ENCODE measurements at places on chromosomes 5 and 9.

DNA sequence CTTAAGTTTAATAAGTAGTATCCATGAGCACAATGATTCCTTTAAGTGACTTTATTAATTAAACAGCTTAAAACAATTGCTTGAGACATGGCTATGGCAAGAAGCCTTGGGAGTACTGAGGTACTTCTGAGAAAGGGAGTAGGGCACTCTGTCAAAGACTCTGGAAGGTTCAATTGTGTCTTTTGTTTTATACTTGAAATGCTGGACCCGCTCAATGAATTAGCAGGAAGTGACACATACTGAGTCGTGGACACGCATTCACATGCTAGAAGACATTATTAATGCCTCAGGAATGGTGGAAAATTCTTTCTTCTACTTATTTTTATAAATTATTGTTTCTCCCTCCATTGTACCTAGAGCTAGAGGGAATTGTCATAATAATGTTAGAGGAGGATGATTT lies 347.3 kb upstream of the ZNF608 start:
- peak; percentile 4 for DNase-seq

- no peak for DNase-seq
Measured at GRCh38 chr5:87383216-87383615, 29.5 kb downstream of the CCNH start.

GRCh38 chr9:36143245-36143641 lies 6.7 kb downstream of the GLIPR2 start:
- DNase-seq, result no peak

GRCh38 chr9:99873943-99874584 lies 32.4 kb upstream of the STX17 start:
- no peak for DNase-seq

GRCh38 chr9:110995420-110996340 lies 42.6 kb downstream of the LPAR1 start:
- DNase-seq, result peak; percentile 72

- peak; percentile 97 for DNase-seq
Measured at GRCh38 chr5:84564321-84565075, 179.8 kb upstream of the EDIL3 start.

GRCh38 chr9:91847581-91848091 lies 102.4 kb downstream of the ROR2 start:
- peak; percentile 9 for DNase-seq

DNA sequence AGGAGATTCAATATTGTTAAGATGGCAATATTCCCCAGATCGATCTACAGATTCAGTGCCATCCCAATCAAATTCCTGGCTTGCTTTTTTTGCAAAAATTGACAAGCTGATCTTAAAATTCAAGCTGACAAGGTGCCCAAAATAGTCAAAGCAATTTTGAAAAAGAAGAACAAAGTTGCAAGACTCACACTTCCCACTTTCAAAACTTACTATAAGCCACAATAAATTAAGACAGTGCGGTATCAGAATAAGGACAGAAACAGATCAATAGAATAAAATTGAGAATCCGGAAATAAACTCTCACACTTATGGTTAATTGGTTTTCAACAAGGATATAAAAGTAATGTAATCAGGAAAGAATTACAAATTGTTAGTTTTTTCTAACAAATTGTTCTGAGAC lies 97.1 kb downstream of the NRG2 start:
- DNase-seq, result peak; percentile 50

DNA sequence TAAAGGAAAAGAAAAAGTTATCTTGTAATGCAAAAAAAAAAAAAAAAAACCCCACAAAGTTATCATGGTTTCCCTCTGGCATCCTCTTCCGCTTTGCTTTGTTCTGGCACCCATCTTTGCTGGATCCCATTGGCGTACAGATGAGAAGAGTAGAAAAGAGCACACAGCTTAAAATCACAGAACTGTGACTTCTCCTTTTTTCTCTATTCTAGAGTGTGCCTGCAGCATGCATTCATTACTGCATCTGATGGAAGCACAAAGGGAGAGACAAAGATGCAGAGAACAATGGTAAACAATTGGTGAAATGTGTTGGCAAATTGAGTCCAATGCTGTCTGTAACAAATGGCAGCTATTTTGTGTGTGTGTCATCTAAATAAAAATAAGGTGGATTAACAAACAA lies 440.8 kb upstream of the PIK3R1 start:
- DNase-seq, result peak; percentile 53

GRCh38 chr9:136604823-136605525 lies 57.7 kb upstream of the EGFL7 start:
- no peak for DNase-seq

- no peak for DNase-seq
Measured at GRCh38 chr9:114107286-114108001, 8.4 kb upstream of the KIF12 start.

DNA sequence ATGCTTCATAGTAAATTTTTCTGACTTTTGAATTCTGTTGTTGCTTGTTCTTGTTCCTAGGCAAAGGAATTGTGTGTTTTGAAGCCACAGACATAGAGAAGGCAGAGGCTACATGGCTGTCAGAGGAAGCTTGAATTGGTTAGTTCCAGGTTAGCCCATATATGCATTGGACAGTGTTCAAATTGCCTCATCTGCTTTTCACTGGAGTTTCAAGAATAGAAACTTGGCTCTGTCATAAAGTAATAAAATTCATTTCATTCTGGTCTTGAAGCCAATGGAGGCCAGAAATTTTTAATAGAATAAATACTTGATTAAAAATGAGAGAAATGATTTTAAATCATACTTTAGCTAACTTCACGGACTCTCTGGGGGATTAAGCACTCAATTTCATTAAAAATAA lies 178.0 kb downstream of the YIPF5 start:
- DNase-seq, result no peak

DNA sequence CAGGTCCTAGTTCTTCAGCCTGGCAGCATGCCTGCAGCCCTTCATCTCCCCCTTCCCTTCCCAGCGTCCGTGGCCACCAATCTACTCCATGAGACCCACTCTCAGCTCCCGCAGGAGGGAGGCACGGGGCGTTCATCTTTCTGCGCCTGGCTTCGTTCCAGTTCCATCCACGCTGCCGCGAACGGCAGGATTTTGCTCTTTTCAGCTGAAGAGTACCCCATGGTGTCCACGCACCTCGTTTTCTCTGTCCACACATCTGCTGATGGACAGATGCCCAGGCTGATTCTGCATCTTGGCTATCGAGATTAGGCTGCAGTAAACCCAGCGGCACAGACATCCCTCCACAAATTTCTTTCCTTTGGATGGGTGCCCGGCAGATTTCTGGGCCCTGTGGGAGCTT lies 30.5 kb upstream of the NKD2 start:
- no peak for DNase-seq

GRCh38 chr5:128220841-128221240 lies 137.3 kb downstream of the SLC12A2 start:
- DNase-seq, result no peak

GRCh38 chr5:120464627-120465435 lies 731 bp downstream of the PRR16 start:
- DNase-seq, result peak; percentile 14

DNA sequence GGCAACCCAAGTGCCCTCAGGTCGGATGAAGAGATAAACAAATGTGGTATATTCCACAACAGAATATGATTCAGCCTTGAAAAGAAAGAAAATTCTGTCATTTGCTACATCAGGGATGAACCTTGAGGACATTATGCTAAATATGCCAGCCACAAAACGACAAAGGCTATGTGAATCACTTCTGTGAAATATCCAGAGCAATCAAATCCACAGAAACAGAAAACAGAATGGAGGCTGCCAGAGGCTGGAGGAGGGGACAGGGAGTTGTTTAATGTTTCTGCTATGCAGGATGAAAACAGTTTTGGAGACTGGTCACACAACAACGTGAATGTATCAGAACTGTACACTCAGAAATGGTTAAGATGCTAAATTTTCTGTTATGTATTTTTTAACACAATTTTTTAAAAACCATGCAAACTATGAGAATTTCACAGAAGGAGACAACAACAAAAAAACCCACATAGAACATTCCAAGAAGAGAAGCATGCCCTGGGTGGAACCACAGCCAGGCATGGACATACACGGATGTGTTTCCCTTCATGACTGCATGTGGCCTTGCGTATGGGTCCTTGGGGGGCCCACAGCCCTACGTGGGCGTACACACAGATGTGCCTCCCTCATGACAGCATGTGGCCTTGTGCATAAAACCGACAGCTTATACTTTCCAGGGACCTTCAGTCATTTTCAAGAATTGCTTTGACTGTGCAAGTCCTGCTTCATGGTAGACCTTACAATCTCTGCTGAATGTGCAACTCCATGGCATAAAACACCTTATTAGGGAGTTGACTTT lies 146.7 kb downstream of the ROR2 start:
- no peak for DNase-seq

DNA sequence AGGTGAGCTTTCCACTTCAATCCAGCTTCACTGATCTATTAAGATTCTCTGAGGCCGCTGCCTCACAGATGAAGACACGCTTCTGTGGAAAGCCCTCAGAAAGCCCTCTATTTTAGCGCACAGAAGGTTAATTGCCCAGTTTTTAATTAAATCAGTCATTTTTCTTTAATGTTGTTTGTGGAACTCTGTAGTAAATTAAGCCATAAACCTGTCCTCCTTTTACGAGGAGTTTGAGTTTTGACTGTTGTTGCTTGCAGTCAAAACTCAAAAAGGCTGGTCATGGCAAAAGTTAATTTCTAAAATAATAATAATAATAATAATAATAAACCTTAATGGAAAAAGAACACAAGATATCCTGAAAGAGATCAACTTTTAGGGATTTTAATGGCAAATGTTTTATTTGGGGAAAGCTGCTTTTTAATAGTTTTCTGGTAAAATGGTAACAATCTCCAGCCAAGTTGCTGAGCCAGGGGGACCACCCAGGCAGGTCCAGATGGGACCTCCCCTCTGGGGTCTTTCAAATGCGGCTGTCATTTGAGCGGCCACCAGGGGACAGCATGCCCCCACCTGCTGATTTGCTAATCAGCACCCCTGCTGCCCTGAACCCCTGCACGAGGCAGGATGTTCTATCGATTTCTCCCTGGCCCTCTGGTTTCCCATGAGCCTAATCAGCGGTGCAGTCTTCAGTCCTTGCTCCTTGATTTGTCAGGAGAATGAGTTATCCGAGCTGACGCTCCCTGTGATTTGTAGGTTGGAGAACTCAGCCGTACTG lies 247.2 kb downstream of the FSTL4 start:
- no peak for DNase-seq

GRCh38 chr9:35680331-35681105 lies 6.8 kb downstream of the CA9 start:
- no peak for DNase-seq

DNA sequence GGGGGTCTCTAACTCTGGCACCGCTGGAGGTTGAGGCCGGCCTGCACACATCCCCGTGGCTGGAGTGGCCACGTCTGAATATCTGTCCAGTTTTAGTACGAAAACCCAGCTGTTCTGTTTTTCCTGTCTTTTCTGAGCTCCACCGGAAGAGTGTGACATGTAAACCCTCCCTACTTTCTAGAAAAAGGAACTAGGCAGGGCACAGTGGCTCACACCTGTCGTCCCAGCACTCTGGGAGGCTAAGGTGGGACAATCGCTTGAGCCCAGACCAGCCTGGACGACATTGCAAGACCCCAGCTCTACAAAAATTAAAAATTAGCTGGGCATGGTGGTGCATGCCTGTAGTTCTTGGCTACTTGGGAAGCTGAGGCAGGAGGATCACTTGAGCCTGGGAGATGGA lies 8.2 kb upstream of the PHYKPL start:
- no peak for DNase-seq

DNA sequence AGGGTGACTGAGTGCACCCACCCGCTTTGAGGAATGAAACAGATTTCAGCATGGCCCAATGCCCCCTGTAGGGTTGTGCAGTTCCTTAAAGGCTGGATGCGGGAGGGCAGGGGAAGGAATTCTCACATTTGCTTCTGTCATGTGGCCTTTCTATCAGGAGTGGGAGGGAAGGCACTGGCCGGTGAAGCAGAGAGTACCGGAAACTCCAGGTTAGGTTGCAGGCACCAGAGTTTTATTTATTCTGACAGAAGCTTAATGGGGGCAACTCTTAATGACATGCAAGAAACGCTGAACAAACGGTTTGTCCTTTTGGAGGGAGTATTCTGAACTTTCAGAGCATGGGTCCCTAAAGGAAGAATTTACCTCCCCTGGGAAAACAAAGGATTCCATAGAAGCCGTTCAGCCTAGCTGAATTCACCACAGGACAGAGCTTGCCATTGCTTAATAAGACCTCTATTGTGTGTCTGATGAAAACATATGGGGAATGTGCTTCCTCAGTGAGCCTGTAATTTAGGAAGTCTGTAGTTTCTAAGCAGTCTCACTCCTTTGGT lies 44.1 kb upstream of the EQTN start:
- peak; percentile 93 for DNase-seq

- DNase-seq, result no peak
Measured at GRCh38 chr5:112584781-112585180, 152.9 kb upstream of the APC start.

DNA sequence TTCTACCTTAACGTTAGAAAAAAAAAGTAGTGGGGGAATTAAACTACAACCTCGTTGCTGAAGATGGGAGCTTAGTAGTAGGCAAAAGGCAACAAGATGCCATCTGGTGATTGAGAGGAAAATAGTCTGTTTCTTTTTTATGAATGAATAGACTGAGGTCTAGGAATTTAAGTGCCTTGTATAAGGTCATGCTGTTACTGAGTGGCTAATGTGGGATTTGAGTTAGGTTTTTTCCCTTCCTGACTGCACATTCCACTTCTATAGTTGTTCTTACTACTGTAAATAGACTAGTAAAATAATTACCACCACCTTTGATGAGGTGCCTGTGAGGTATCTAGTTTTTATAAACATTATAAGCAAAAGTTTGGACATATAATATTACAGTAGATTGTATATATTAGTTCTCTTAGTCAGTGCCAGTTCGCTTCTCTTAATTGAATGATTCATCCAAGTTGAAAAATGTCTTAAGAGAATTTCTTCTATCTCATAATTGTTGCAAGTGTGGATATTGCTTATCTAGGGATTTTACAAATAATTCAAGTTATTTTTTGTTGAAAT lies 19.1 kb downstream of the FSD1L start:
- no peak for DNase-seq

DNA sequence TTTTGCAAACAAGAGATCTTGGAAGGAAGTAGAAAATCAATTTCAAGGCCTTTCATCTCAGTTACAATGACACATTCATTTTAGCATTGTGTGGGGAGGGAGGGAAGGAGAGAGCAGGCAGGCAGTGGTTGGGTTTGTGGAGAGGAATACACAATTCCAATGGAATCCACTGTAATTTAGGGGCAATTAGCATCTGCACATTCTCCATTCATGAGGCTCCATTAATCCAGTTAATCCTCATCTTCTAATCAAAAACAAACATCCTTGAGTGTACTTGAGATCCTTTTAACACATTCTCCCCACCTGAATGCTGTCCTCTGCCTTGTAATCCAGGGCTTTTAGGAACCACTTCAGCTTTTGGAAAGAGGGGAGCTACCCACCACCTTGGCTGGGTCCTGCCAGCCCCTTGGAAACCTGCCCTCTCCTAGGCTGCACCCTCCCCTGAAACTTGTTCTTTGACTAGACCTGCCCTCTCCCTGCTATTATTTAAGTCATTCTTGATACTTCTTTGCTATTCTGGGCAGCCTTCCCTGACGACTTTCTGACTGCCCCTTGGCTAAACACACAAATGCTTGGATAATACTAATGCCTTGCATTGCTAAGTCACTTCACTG lies 271.2 kb downstream of the SLIT3 start:
- peak; percentile 87 for DNase-seq
